ENCODE measurements at places on chromosomes 16 and 17. TPM values are rescaled to one million over a fixed set of nuclear protein-coding genes. Genes with fewer than 3 reads are reported as not detected.

Gene PMP22
- 1.9 TPM for total RNA-seq

Gene CCL14
- not detected for total RNA-seq

Gene NDUFB10
- 228 TPM for total RNA-seq

Gene CACNG4
- 2.3 TPM for total RNA-seq

GRCh38 chr17:43175213-43176118 is 4.5 kb downstream of the NBR1 start:
- H3K4me1 ChIP-seq: no peaks in the 10 kb centered on the region
- H3K36me3 ChIP-seq: peaks cover 7% of the 10 kb centered on the region
- peak overlapping the region; percentile 7 for H3K27ac ChIP-seq
- no peaks in the 10 kb centered on the region for H3K27me3 ChIP-seq

DNA sequence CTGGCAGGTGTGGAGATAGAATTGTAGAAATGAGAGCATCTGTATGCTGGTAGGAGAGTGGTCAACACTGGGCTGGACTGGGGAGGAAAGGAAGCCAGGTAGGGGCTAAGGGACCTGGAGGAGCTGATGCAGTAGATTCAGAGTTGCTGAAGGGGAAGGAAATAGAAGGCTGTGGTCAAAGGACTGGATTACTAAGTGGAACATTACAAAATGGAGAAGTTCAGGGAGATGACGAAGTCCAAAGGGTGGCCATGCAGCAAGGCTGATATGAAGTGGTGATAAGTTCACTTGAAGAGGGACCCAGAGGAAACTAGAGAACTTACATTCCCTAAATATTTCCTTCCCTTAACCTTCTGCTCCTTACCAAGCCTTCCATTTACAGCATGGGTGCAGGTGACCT is 8.6 kb upstream of the CCL2 start:
- H3K4me1 ChIP-seq: peaks cover 21% of the 10 kb centered on the region
- H3K27ac ChIP-seq: no peak overlapping the region
- H3K4me3 ChIP-seq: no peak overlapping the region
- no peak for DNase-seq
- no peaks in the 10 kb centered on the region for H3K36me3 ChIP-seq
- H3K27me3 ChIP-seq: peaks cover 4% of the 10 kb centered on the region

DNA sequence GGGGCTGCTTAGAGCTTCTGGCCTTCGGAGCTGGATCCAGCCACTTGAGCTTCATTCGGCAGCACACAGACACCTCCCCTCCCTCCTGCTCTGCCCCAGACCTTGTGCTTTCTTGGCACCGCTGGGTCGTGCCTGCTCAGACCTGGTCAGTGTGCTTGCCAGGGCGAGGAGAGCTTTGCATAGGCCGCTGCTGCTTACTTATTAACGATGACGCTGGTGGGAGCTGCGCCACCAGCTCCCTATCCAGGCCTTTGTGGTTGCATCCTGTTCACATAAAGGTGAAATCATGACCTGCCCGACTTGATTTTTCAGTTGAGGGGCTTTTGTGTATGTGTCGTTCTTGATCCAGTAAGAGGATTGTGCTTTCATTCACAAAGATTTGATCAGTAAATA is 101.1 kb downstream of the MSI2 start:
- H3K4me1 ChIP-seq: peaks cover 49% of the 10 kb centered on the region
- H3K27me3 ChIP-seq: no peaks in the 10 kb centered on the region
- H3K27ac ChIP-seq: 0 out of 2 replicates have a peak overlapping the region, but pooled peaks have one; percentile 90
- DNase-seq: no peak
- H3K36me3 ChIP-seq: peaks cover 6% of the 10 kb centered on the region

- no peak overlapping the region for H3K4me3 ChIP-seq
- no peak overlapping the region for H3K27ac ChIP-seq
- H3K4me1 ChIP-seq: peaks cover 28% of the 10 kb centered on the region
- H3K27me3 ChIP-seq: peaks cover 39% of the 10 kb centered on the region
- H3K36me3 ChIP-seq: no peaks in the 10 kb centered on the region
Observed at GRCh38 chr17:58537266-58537665, 22.8 kb upstream of the MTMR4 start.

GRCh38 chr17:42233156-42233555 is 38.9 kb upstream of the GHDC start:
- no peaks in the 10 kb centered on the region for H3K36me3 ChIP-seq
- no peak overlapping the region for H3K27ac ChIP-seq
- DNase-seq: no peak
- no peak overlapping the region for H3K4me3 ChIP-seq

GRCh38 chr16:74252329-74252728 is 44.3 kb upstream of the PSMD7 start:
- DNase-seq: no peak
- no peaks in the 10 kb centered on the region for H3K36me3 ChIP-seq
- no peaks in the 10 kb centered on the region for H3K27me3 ChIP-seq
- H3K4me3 ChIP-seq: no peak overlapping the region
- H3K27ac ChIP-seq: no peak overlapping the region
